HTR-8/SVneo (cell line): ENCODE measurements at places on chromosomes 3 and 15.

GRCh38 chr3:189449084-189449483 is 182.1 kb upstream of the TP63 start:
- DNase-seq = no peak

DNA sequence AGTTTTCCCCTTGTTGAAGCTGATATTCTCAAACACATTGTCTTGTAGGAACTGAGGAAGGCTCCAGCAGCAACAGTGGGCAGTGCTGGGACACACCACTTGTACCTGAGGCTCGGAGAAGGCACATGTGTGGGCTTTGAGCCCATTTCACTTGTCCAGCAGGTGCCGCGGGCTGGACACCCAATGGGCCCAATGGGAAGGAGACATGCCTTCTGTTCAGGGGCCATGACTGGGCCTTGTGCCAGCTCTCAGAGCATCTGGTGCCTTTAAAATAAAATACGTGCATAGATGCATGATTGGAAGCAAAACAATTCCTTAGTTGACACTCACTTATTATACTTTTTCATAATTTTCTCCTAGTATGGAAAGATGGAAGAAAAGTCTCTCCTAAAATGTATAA is 334.2 kb downstream of the KLF13 start:
- no peak for DNase-seq

GRCh38 chr15:25684521-25685431 is 178.4 kb downstream of the ATP10A start:
- no peak for DNase-seq

- DNase-seq = no peak
These were observed 493.3 kb downstream of the MAGI1 start for GRCh38 chr3:65545429-65545828.

- DNase-seq = peak; percentile 12
These were observed 72.1 kb downstream of the GJD2 start for GRCh38 chr15:34682674-34683073.

GRCh38 chr3:10371167-10371566 is 50.3 kb upstream of the SEC13 start:
- no peak for DNase-seq

GRCh38 chr15:101055411-101055810 is 136.3 kb downstream of the LRRK1 start:
- DNase-seq = no peak

- DNase-seq = no peak
These were observed 26.1 kb downstream of the GASK1A start for GRCh38 chr3:43005253-43005652.

DNA sequence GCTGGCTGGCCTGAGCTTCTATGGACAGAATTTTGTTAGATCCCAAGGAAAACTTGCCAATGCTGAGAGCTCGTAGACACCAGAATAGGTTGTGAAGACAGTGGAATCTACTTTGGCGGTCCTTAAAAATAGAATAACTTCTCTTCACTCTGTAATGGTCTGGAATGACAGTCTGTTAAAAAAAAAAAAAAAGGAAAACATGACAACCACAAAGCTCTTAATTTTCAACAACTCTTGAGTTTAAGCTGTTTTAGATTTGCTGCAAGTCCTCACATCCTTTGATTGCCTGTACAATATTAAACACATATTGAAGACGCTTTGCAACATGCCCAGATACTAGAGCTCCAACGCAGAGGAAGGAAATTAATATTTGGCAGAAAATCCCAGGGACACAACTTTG is 122.8 kb upstream of the GALNT15 start:
- no peak for DNase-seq

GRCh38 chr15:31497838-31498237 is 171.2 kb downstream of the KLF13 start:
- DNase-seq = no peak

- DNase-seq = no peak
These were observed 23.0 kb upstream of the GOLGA6C start for GRCh38 chr15:75235051-75235673.

- no peak for DNase-seq
These were observed 29.9 kb upstream of the MCCC1 start for GRCh38 chr3:183129243-183129642.

DNA sequence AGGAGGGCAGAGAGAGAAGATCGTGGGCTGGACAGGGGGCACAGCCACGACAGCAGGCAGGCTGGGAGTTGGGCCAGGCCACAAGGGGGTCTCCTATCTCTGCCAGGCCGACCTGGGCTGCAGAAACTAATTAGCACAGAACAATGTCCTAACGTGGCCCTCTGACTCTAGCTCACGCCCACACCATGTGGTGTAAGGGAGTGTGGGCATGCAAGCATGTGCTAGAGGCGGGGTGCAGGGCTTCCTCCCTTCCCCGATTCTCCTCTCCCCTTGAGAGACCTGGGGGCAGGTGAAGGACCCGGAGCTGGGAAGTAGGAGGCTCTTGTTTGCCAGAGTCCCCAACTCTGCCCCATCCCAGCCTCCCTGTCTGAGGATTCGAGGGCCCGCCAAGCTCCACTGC is 65.5 kb downstream of the LINGO1 start:
- no peak for DNase-seq

- DNase-seq = no peak
These were observed 11.7 kb upstream of the SEMA3B start for GRCh38 chr3:50256978-50257890.

GRCh38 chr15:94154255-94154654 is 77.1 kb upstream of the MCTP2 start:
- DNase-seq = no peak

- DNase-seq = no peak
These were observed 37.0 kb downstream of the RLBP1 start for GRCh38 chr15:89184357-89184756.

DNA sequence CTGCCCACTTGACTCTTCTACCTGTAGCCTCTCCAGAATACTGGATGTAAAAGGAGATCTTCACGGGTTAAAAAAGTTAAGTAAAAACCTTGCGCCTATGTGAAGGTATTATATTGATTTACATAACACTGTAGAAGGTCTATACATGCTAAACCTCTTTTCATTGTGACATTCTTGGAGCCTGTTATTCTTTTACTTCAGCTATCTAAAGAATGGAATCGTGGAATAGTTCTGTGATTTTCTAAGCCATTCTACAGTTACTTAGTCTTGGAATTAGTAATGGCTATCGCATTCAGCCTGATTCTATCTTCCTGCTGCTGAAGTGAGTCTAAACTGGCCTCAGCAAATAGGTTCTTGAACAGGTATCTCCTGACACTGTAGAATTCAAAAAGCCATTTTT is 430.0 kb upstream of the DPH6 start:
- DNase-seq = no peak

- DNase-seq = no peak
These were observed 507.6 kb downstream of the NR2F2 start for GRCh38 chr15:96838081-96838480.

DNA sequence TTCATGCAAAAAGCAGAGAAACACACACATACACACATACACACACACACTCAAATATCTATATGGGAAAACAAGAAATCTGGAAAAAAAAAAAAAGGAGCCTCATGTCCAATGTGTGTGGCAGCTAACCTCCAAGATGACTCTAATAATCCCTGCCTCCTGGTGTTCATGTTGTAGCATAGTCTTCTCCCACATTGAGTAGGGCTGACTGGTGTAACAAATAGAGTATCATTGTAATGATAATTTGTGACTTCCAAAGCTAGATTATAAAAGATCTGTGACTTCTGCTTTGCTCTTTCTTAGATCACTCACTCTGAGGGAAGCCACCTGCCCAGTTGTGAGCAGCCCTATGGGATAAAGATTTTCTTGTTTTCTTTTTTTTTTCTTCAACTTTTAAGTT is 130.9 kb upstream of the TNIK start:
- no peak for DNase-seq

GRCh38 chr15:90618330-90619125 is 88.8 kb downstream of the CRTC3 start:
- no peak for DNase-seq

- peak; percentile 24 for DNase-seq
These were observed 270.9 kb upstream of the CCDC54 start for GRCh38 chr3:107106316-107106715.

DNA sequence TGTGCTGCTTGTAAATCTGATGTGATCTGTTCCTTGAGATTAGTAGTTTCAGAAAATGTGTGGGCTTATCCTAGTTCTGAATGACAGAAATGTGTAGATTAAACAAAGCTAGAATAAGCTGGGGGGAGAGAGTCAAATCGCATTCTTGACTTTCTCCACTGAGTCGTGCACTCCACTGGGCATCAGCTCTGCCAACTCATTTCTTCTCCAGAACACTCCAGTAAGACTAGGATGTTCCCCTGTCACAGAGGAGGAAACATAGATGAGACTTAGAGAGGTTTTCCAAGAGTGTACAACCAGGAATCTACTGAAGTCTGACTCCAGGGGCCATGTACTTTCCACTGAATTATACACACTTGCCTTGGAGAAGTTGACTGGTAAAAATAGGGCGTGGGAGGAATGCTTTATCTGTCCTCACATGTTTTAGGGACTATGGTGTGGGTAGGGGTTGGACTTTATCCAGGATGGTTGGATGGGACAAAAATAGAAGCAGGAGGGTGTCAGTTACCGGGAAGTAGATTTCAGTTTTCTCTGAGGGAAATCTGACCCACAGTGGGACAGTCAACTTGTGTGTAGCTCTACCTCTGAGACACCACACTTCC is 298.2 kb downstream of the UBE2E2 start:
- DNase-seq = no peak

DNA sequence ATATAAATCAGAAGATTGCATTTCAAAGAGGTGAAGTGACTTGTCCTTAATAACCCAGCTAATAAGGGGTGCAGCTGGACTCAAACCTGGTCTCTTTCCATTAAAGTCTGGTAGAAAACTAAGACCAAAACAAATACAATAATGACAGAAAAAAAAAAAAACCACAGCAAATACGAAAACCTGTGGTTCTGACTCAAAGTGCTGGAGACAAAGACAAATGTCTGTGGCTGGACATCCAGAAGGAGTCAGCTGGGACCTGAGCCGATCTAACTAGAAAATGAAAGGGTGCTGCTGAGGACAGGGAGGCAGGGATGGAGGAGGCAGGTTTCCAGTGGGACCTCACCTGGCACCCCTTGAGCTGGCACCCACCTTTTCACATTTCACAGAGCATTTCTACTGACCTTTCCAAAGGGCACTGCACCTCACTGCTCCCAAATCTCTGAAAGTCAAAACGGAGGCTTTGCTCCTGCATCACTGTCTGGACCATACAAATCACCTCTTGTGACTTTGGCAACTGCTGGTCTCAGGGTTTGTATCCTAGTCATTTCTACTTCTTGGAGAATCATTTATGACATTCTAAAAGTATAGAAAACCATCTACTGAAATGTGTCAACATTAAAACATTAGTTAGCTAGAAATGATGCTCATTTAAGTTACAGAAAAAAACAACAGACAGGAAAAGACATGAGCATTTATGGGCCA is 61.7 kb downstream of the CCNL1 start:
- no peak for DNase-seq

GRCh38 chr3:37450561-37450960 is 276.2 kb upstream of the LRRFIP2 start:
- no peak for DNase-seq

DNA sequence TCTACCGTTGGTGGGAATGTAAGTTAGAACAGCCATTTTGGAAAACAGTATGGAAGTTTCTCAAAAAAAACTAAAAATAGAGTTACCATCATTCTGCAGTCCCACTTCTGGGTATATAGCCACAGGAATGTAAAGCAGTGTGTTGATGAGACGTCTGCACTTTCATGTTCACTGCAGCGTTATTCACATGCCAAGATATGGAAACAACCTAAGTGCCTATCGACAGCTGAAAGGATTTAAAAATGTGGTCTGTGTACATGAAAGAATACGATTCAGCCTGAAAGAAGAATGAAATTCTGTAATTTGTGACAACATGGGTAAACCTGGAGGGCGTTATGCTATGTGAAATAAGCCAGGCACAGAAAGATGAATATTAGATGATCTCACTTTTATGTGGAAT is 157.7 kb downstream of the THSD4 start:
- no peak for DNase-seq

DNA sequence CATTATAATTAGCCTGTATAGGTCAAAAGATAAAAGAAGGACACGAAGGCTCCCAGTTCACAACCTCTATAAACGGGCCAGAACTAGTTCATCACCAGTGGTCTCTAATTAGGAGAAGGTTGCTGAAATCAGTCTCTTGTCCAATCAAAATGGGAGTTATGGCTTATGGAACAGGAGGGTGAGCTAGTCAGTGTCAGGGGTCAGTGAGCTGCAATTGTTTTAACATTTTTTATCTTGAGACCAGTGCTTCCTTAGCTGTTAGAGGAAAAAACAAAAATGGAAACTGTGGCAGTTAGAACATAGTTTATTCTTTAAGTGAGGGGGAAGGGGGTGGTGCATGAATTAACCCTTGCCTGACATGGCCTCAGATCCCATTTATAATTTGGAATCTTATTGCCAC is 141.7 kb downstream of the KCNMB2 start:
- DNase-seq = no peak

GRCh38 chr3:36575241-36575640 is 189.1 kb downstream of the DCLK3 start:
- DNase-seq = no peak

GRCh38 chr3:31399271-31399670 is 133.5 kb upstream of the STT3B start:
- DNase-seq = no peak

GRCh38 chr3:126952983-126953660 is 29.8 kb upstream of the PLXNA1 start:
- DNase-seq = no peak

DNA sequence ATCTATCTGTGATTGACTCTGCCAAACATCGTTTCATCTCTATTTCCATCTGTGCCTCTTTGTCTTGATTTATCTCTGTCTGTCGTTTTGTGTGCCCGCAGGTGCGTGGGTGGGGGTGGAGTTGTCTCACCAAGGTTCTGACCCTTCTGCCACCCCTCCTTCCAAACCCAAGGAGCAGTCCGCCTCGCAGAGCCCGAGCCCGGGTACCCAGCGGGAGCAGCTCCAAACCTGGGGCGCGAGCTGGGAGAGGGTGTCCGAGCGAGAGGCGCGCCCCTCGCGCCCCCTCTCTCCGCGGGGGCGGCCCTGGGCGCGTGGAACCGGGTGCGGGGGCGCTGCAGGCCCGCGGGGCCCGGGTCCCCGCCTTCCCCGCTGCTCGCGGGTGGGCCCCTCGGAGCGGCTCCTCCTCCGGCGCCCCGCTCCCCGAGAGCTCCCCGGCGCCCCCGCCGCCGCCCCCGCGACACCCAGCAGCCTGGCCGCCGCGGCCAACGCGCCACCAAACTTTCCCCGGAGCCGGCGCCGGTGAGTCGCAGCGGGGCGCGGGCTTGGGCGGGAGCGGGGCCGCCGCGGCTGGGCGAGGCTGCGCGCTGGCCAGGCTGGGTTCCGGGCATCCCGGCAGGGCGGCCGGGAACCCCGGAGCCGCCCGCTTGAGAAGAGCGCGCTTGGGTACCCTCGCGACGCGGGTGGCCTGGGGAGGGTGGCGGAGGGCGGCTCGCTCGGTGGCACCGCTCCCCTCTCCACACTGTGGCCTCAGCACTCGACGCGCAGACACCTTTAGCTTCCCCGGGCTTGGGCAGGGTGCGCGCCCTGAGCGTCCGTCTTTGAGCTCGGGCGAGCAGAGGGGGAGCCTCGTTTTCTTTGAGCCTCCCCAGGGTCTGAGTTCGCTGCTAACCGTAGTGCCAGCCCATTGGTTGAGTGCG is at the start of gene HRH1:
TSS of gene HRH1 (plus strand) at position 458 of the 917 bp plus-strand sequence. CDS start 104,545 bp downstream, outside the sequence.
- DNase-seq = peak; percentile 22

- DNase-seq = no peak
These were observed 3.2 kb downstream of the ANP32A start for GRCh38 chr15:68817304-68818065.
